NCI-H2171 (cell line): ENCODE measurements at places on chromosomes 3 and 15.

GRCh38 chr3:126716057-126716456 is 12.0 kb downstream of the CHCHD6 start:
- DNase-seq, result no peak

DNA sequence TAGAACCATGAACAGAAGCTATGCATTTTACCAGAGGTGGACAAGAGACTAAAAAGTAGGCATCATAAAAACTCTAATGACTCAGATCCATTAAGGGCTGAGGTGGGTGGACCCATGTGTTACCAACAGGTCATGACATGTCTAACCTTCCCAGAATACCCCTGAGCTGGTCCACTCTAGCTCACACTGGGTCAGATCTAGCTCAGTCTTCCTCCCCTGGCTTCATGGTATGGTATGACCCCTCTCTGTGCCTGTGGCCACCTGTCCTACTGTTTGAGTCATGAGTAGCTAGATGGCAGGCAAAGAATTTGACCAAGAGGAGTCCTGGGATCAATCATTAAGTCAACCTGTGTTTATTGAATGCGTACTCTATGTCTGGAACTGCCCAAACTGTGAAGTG is 340.4 kb downstream of the EPHB1 start:
- no peak for DNase-seq

DNA sequence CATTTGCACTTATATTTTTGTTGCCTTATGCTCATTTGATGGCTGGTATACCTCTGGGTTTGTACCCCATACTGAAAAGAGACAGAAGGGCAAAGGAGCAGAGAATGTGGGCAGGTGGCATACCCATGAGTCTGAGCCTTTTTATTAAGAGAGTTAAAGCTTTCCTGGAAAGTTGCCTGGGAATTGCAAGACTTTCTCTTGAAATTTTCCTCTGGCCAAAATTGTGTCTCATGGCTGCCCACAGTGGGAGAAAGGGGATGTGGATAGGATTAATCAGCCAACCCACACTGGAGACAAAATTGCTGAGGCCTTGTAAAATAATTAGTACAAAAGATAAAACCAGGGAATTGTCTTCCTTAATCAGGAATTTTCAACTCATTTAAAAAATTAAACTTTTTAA is 8.2 kb upstream of the NMD3 start:
- DNase-seq, result no peak

GRCh38 chr3:158519776-158520175 is 51.2 kb upstream of the MLF1 start:
- no peak for DNase-seq

DNA sequence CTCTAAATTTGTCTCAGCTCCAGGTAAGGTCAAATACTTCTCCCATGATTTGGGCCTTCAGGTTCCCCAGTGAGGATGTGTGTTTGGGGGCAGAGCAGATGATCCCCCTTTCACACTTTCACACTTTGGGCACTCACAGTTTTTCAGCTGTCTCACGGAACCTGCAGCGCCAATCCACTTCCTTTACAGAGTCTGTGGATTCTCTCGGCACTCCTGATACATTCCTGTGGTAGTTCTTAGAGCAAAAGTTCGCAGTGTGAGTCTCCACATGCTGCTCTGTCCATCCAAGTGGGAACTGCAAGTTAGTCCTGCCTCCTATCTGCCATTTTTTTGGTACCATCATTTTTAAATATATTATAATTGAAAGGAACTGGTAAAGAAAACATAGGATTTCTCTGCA is 20.2 kb upstream of the CPOX start:
- no peak for DNase-seq

GRCh38 chr3:65576966-65577365 is 461.8 kb downstream of the MAGI1 start:
- no peak for DNase-seq

DNA sequence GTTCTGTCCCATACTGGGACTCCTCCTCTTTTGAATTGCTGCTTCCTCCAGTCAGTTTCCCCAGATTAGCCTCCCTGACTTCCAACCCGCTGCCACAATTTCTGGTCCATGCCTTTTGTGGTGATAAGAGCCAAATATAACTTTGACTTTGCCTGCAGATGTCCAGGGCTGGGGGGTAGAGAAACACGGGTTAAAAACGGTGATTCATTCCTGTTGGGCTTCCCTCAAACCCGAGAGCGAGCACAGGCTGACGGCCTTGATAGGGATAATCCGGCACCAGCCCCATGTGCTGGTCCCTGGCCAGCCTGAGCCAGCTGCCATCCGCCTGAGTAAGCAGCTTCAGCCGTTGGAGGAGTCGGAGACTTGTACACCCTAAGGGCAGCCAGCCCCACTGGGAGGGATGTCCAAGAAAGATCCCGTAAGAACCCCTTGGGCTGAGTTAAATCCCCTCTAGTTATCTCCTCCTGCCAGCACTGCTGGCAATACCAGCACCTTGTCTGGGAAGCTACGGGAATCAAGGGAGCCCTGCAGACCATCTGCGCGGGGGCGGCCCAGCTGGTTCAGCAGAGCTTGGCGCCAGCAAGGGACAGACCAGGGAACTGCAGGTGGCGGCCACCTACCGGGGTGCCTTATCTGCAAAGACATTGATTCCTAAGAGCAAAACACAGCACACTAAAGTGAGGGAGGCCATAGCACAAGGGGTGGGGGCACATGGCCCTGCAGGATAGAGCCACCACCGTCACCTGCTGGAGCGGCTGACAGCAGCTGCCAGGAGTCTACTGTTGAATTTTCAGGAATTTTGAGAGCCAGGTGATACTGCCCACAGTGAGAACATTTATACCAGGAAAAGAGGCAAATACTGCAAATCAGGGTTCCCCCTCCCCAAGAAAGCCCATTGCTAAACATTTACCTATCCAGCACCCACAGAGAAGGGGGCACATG is 18.1 kb downstream of the CSPG4 start:
- peak; percentile 73 for DNase-seq

- DNase-seq, result no peak
Observed at GRCh38 chr3:16496408-16497222, 16.9 kb downstream of the RFTN1 start.

DNA sequence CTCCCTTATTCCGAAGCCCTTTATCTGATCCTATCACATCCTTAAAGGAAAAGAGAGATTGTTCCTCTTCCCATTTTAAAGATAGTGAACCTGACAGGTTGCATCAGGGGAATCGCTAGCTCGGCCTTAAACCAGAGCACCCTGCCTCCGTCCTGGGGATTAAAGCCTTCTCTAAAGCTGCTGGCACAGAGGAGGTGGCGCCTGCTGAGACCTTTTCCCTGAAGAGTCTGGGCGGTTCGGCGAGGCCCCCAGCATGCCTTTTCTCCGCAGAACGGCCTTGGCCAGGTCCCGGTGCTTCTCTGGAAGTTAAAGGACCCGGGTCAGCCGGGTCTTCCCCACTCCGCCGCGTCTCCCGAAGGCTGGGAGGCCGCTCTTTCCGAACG is 593 bp downstream of the FAM219B start:
- no peak for DNase-seq

- DNase-seq, result no peak
Observed at GRCh38 chr3:16945330-16945729, 60.6 kb downstream of the PLCL2 start.

- DNase-seq, result no peak
Observed at GRCh38 chr3:88195951-88196434, 46.2 kb downstream of the C3orf38 start.

DNA sequence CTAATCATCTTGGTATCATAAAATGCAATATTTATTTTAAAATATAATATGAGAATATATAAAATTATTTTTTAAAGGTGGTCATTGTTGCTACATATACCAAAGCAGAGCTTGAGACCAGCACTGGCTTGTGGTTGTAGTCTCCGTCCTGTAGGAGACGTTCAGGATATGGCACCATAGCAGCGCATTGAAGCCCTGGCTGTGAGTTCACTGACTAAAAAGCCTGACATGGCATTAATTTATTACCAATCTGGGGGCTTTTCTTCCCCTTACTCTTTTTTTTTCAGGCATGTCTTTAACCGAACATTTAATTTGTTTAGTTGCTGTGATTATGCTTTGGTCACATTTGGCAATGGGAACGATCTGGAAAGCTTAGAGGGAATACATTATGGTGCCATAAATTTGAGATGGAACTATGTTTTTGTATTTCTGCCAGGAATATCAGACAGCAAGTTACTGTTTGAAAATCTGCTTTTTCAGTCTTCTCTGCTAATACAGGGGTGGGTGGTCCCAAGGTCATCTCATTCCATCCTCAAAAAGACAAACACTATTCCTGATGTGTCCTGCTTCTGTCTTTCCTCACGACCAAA is 108.5 kb downstream of the ZIC4 start:
- DNase-seq, result no peak

DNA sequence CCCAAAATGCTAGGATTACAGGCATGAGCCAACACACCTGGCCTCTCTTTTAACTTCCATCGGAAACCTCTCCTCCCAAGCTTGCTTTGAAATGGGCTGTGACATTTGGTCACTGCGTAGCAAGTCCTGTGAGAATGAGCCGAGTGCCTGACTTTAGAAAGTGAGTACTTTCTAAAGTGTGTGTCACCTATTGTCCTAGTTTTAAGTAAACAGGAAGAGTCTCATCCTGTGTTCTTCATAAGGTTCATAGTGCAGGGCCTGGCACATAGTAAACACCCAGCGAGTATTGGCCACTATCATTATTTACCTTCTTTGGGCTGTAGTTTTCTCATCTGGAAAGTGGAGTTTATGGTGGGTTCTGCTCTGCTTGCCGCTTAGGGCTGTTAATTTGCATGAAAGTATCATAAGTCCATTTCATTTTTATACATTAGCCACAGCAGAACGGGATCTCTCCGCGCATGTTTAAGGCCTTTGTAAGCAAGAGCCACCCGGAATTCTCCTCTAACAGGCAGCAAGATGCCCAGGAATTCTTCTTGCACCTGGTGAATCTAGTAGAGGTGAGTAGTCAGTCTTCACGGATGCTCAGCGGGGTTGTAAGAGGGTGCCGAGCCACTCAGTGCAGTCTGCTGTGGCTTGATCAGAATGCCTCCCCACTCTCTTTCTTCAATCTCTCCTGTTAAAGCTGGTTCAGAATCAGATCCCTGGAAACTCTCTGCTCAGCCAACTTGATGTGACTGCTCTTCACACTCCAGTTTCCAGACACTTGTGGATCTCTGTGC is 87.2 kb downstream of the USP13 start:
- DNase-seq, result no peak

DNA sequence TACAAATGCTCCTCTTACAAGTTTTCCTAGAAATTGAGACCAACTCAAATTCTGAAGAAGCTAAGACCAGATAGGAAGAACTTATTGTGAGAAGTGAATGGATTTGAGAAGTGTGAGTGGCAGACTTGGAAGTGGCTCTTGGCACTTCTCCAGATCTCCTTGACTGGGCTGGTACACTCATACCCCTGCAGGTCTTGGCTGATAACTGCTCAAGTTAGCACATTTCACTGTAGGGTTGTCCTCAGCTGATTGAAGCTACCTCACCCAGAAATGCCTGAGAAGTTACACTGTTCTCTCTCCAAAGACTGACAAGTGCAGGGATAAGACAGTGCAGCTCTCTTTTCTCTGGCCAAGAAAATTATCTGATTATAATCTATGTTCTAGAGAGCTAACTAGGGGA is 16.5 kb upstream of the CLDN1 start:
- DNase-seq, result no peak

DNA sequence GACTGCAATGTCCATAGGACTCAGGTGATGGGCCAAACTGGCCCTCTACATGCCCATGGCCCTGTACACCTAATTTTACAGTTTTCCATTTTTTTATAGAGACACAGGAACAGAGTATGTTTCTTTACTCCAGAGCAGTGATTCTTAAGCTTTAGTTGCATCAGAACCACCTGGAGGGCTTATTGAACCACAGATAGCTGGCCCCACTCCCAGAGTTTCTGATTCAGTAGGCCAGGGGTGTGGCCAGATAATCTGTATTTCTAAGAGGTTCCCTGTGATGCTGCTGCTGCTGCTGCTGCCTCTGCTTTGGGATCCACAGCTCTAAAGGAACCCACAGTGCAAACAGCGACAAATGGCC is 5.1 kb downstream of the RBP1 start:
- peak; percentile 64 for DNase-seq

GRCh38 chr15:57436961-57437360 is 60.7 kb downstream of the CGNL1 start:
- no peak for DNase-seq

DNA sequence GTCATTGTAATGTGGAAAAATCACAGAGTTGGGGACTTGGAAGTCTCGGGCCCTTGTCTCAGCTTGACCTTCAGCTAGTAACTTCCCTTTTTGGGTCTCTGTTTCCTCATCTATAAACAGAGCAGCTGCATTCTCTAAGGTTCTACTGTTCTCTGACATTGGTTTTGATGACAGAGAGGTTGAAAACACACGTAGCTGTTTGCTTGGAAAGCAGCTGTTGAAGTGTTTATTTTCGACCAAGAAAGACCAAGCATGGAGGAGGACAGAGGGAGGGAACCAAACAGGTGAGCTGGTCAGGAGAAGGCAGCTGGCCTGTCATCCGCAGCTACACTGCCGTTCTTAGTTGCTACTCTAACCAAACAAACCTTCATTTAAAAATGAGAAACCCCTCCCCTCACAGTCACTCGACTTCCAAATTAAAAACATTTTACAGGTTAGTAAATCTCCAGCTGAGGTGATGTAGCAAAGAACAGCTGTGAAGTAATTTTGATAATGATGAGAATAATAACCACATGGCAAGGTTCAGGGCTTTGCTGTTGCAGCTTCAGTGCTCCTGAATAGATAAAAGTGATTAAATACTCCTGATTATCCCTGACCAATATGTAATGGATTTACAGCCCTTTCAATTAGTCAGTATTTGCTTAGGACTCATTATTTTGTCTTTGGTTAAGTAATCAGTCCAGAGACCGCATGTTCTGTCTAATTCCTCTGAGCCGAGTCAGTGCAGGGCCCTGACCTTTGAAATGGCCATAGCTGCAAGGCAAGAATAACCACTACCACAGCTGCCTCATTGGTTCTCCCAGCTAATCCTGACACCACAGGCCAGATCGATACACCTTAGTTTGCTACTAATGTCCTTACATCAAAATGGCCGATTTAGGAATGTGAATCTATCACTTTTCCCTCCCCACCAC is 65.3 kb downstream of the MEIS2 start:
- DNase-seq, result no peak

DNA sequence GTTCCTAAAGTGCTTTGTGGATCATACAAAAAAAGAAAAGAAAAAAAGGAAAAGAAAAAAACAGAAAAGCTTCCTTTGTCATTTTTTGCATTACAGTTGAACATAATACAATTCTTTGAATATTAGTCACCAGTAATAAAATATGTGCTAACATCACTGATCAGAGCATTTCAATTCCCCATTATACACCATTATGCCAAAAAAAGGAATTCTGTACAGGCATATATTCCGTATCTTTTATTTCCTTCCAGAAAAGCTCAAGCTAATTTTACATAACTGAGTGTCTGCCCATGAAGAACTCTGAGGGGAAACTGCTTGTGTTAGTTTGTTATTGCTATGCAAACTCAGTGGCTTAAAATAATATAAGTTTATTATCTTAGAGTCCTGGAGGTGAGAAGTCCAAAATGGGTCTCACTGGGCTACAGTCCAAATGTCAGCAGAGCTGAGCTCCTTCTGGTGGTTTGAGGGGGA is 377.9 kb downstream of the GAP43 start:
- DNase-seq, result no peak

GRCh38 chr3:155549087-155549486 is 195.8 kb downstream of the PLCH1 start:
- DNase-seq, result no peak

GRCh38 chr3:141454054-141454453 is 32.8 kb upstream of the RASA2 start:
- no peak for DNase-seq
